NCI-H2081 (cell line): ENCODE measurements at places on chromosomes 4 and X.
A peak's percentile ranks its signal among the peaks of the same experiment; 100 is the strongest.

DNA sequence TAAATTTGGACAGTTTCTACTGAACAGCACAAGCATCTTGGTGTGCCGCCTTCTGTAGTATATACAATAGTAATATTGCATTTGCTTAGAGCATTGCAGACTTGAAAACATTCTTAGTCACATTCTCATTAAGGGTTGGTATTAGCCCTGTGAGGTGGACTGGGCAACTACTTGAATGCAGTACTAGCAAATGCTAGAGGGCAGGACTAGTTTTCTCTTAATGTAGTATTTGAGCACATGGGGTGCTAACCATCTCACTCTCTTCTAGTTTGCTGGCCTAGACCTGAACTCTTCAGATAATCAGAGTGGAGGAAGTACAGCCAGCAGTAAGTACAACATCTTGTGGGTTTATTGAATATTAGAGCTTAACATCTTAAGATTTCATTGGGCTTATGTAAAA, 3.2 kb downstream of the DDX3X start:
- no peak for DNase-seq

DNA sequence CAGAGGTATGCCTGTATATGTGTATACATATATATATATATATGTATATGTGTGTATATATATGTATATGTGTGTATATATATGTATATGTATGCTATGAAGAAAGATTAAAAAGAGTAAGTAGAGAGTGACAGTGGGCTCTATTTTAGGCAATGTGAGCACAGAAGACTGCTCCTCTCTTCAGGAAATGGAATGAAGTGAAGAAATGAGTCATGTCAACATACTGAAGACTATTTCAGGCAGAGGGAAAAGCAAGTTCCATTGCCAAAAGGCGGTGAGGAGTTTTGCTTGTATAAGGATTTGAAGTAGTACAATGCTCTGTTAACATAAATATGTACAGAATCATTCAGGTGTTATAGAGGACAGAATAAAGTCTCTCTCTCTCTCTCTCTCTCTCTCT, 773.2 kb upstream of the FTHL17 start:
- no peak for DNase-seq

DNA sequence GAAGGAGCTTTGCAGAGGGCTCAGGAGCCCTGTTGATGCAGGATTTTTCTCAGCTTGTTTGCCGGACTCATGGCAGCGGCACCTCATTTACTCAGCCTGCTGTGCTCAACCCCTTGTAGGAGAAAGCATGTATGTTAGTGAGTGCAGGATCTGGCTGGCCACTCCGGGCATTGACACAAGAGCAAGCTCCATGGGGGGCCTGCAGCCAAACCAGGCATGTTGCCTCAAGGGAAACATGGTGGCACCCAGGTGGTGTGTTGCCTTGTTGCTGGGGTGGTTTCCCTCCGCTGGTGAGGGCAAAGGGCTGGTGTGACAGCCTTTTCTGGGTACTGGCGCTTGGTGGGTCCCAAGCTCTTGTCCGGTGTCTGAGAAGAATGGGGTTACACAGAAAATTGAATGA, 189.3 kb upstream of the ANXA3 start:
- DNase-seq = no peak

GRCh38 chr4:81509822-81510221, 38.1 kb upstream of the RASGEF1B start:
- DNase-seq = no peak

- no peak for DNase-seq
Measured at GRCh38 chrX:57178605-57179004, 41.4 kb upstream of the SPIN2A start.

DNA sequence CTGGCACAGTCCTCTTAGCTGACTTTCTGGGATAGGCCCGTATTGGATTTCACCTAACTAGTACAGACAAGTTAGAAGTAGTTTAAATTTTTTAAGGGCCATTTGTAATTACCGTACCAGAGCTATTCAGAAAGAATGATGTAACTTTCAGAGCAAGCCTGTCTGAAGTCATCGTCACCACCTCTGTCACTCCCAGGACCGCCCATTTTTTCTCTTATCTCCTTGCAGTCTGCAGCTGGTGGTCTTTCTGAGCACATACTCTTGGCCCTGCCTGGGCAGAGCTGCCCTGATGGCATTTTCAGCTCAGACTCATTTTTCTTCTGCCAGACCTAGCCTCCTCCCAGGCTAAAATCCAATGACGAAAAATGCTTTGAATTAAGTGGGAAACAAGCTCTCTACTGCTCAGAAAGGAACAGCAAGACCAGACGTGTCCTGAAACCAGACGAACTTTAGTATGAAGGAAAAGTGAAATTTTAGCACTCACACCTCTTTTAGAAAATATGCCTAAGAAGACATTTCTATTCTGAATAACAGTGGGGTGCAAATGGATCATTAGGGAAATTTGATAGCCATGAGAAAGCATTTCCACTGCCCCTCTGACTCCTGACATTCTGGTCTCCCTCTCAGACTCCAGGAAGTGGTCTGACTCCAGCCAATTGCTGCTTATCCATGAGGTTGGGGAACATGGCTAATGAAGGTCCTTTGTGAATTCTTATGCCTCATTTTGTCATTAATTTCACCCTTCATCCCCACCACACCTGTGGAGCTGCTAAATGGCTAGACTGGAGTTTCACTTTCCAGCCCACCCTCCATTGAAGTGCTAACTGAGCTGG, 162.4 kb upstream of the GYPA start:
- DNase-seq = no peak

- no peak for DNase-seq
Measured at GRCh38 chr4:69970071-69970470, 4.5 kb upstream of the CSN2 start.

GRCh38 chr4:55547466-55547770, 709 bp upstream of the CLOCK start:
- peak; percentile 68 for DNase-seq

DNA sequence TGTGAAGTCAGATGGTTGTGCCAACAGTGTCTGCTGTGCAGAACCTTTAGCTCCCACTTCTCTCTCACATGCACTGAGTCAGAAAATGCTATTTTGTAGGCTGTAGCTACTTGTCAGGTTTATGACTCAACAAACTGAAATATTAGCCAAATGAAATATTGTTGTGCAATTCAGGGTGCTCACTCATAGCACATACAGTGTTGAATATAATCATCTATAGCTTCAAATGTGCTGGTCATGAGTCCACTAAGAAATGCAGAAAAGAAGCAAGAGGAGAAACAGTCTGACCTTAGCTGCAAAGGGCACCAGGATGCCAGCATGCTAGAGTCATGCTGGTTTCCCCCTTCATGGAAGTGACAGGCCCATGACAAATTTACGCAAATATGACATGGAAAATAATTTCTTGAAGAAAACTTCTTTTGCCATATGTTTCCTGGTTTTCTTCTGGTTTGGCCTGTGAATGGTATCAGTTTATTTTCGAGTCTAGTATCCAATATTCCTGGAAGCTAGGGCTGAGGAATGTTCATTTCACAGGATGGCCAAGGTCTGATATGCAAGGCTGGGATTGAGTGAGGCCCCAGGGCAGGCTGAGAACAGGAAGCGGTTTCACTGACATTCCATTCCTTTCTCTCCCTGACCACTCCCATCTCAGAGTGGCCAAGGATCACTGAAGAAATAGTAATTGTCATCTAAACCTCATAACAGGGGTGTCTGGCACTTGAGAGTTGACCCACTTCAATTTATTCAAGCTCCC, 10.3 kb upstream of the CXCL2 start:
- DNase-seq = no peak

- DNase-seq = no peak
Measured at GRCh38 chr4:186798951-186799659, 75.4 kb upstream of the FAT1 start.

DNA sequence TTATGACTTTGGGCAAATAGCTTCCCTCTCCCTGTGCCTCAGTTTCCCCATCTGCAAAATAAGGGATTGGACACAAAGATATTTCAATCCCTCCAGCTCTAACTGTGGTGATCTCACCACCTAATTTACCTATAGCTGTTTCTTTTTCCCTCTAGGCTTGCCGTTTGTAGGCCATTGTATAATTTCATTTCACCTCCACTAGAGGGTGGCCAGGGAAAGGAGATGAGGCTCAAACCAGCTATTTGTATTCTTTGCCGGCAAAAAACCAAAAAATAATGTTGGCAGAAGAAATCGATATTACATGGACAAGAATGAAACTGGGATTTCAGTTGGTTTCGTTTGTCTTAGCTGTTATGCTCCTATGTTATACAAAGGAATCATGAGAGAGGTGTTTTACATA, 36.1 kb upstream of the DOCK11 start:
- DNase-seq = peak; percentile 74

DNA sequence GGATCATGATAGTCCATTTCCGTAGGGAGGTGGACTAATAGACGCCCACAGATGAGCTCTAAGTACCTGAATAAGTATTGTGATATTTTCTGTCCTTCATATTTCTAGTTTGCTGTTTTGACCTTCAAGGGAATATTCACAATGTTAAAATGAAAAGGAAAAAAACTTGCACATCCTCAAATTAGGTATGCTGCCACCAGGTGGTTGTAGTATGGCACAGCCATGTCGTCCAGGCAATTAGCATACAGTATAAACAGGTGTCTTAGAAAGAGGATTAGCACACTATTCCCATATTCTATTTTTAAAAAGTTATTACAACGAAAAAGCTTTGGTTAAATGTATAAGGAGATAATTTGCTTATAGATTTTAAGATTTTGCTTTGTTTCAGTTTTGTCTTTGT, 802.0 kb downstream of the RPA4 start:
- DNase-seq = peak; percentile 46

GRCh38 chrX:150774798-150775568, 81.8 kb downstream of the MTMR1 start:
- no peak for DNase-seq

DNA sequence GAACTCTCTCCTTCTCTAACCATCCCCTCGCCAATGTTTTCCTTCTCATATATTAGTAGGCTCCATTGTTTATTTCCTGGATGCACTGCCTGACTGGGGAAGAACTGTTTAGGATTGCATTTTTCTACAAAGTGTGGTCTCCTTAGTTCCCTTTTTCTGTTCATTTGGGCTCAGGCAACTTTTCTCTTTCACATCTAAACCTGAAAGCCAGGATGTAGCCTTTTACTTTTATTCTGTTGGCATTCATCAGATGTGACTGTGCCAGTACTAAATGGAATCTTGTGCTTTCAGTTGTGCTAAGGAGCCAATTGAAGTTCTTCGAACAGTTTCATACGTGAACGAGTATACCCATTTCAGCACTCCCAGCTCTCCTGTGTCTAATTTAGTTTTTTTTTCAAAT, 59.8 kb downstream of the DDIT4L start:
- no peak for DNase-seq

DNA sequence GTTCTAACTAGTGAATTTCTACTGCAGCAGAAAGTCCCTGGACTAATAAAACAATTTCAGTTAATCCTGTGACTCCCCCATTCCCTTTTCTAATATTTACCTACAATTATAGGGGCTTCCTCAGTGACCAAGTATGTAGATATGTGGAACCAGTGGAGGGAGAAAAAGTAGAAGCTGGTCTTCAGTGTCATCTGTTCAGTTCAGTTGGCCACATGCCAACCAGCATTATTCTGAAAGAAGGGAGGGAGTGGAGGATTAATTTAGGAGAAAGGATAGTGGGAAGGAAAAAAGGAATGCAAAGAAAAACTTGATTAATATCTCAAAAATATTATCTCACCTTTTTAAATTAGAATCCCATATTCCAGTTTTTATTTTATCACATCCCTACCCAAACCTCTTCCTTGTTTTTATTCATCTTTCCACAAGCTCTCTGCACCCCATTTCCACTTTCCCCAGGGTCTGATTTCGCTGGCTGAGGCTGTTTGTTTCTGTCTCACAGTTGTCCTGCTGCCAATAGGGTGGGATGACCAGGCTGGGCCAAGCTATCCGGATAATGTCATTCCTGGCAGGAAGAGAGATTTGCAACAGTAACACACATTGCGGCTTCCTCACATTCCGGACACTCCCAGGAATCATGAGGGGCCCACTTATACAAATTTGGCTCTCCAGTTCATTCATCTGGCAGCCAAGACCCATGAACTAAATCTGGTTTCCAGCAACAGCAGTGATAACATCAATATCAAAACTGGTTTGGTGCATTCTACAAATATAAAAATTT, 24.6 kb upstream of the ANTXR2 start:
- DNase-seq = no peak

- no peak for DNase-seq
Measured at GRCh38 chr4:54877006-54877405, 219.2 kb downstream of the KIT start.

DNA sequence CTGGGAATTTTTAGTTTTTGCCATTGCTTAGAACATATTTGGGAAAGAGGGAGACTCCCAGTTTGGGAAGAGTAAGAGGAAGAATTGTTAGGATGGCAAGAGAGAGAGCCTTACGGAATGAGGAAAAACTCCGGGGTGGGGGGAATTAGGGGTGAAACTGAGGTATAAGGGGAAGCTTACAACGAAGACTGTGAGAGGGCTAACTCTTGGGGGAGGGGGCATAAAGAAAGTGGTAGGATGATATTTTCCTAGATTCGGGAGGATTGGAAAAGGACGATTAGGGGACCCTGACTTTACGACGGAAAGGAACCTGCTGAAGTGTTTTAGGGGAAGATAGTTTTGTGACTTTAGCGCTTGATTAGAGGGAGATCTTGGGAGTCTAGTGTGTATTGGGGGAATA, 86.2 kb upstream of the HPRT1 start:
- no peak for DNase-seq

GRCh38 chr4:149766135-149766534, 49.5 kb downstream of the IQCM start:
- DNase-seq = no peak

GRCh38 chr4:100811046-100811445, 293.2 kb upstream of the EMCN start:
- DNase-seq = no peak

DNA sequence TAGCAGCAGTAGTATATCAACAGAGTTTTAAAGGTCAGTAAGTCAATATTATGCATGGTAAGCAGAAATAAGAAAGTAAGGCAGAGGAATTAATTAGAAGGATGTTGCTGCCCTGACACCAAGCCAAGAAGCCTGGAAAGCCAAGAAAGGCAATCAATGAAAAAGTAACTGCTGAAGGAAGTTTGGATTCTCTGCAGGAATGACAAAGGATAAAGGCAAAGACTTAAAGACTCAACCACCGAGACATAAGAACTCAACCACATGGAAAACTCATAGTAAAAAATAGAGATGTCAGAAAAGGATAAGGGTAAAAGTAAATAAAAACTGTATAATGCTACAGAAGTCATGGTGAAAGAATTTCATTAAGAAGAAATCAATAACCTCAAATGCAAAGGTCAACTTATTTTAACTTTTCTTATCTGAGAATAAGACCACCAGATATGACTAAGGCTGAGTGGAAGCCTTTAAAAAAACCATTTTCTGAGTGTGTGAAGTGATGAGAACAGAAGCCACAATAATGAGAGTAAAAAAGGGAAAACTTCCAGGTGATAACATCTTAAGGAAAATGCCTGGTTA, 55.2 kb downstream of the NEK1 start:
- no peak for DNase-seq

- DNase-seq = no peak
Measured at GRCh38 chrX:114038358-114038757, 545.5 kb upstream of the HTR2C start.

GRCh38 chrX:131633285-131633917, 89.5 kb downstream of the OR13H1 start:
- peak; percentile 58 for DNase-seq
